ENCODE measurements at places on chromosomes 5 and 9.

GRCh38 chr5:142016556-142016955 lies 3.7 kb upstream of the GNPDA1 start:
- DNase-seq, result no peak

DNA sequence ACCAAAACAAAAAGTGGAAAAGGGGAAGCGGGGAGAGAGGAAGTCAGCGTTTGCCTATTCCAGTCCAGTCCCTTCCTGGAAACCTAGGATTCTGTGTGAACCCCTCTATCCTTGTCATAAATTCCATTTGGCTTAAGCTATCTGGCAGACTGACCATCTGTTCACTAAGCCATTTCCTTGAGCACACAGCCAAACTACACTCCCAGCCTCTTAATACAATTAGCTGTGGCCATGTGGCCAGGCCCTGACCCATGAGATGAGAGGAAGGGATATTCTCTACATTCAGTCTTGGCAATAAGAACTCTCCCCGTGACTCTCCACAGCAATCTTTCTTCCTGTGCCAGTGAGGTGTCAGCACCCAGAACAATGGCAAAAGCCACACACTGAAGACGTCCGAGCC lies 424.8 kb downstream of the TLE1 start:
- DNase-seq, result no peak

- DNase-seq, result no peak
Observed at GRCh38 chr5:119366540-119366881, 10.7 kb downstream of the TNFAIP8 start.

DNA sequence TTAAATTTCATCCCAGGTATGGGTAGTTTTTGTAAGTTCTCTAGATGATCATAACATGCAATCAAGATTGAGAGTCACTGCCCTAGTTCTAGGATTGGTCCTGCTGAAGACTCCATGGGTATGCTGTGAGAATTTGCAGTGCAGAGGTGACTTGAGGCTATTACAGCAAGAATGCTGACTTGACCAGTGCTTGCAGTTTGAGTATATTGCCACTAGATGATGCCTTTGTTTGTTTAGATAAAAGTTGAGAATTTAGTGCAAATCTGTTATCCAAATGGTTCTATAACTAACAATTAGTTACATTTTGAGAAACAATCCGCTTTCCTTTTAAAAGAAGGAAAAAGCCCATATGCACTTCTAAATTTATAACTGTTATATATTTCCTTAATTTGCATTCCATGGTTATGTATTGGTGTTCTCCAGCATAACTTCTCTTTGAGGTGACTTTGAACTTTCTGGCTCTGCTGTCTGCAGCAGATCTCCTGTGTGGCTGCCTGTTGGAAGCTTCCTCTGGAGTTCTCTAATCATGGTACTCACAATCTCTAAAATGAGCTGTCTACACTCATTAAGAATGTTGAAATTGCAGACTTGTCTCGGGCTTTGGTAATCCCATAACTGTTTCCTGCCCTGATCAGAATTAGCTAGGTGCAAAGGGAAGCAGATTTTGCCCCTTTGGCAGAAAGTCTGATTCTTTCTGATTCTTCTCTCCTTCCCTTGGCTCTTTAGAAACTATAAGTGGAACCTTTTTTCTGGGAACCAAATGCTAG lies 24.9 kb downstream of the MELK start:
- no peak for DNase-seq

DNA sequence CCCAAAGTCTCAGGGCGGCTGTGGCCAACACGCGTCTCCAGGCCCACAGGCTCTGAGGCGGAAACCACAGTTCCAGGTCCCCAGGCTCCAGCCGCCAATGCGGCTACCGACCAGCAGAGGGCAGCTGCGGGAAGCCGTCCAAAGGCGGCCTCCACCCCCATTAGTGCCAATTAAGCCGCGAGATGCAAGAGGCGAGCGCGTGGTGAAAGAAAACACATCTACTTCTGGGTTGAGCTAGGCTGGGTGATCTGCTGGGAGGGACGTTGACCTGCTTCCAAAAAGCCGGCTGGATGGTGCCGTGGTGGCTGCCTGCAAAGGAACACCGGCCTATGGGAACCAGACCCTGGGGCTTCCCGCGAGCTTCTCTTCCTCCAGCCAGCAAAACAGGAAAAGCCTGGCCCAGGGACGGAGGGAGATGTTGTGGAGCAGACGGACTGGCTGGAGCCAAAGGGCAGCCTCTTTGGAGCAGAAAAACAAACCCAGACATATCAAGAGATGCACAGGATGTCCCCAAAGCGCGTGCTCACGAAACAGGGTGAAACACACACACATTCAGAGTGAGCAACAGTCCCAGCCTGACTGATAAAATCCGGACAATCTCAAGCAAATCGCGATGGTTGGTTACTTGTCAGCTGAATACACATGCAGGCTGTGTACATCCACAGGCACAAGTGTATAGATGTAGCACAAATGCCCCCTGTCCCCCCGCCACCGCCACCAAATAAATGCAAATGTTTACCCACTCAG lies 187.1 kb upstream of the BRINP1 start:
- no peak for DNase-seq

DNA sequence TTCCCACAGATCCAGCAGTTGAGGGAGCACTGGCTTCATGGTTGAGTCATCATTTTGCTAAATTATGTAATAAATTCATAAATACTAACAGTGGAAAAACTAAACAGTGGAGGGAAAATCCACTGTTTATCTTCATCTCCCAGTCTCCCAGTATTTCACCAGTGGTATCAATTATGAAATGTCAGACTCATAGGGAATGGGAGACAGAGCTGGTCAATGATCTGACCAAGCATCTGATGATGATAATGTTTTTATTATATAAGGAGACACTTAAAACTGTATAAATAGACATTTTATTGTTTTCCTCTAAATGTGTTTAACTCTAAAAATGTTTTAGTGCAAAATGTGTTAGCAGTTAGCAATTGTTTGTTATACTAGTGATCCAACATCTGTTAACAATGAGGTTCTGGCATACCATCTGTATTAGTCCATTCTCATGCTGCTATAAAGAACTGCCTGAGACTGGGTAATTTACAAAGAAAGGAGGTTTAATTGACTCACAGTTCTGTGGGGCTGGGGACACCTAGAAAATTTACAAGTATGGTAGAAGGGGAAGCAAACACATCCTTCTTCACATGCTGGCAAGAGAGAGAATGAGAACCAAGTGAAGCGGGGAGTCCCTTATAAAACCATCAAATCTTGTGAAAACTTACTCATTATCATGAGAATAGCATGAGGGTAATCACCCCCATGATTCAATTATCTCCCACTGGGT lies 11.8 kb upstream of the REEP5 start:
- no peak for DNase-seq

GRCh38 chr9:136353088-136353487 lies 10.5 kb downstream of the DNLZ start:
- DNase-seq, result no peak

- DNase-seq, result no peak
Observed at GRCh38 chr9:2601785-2602378, 19.7 kb upstream of the VLDLR start.

DNA sequence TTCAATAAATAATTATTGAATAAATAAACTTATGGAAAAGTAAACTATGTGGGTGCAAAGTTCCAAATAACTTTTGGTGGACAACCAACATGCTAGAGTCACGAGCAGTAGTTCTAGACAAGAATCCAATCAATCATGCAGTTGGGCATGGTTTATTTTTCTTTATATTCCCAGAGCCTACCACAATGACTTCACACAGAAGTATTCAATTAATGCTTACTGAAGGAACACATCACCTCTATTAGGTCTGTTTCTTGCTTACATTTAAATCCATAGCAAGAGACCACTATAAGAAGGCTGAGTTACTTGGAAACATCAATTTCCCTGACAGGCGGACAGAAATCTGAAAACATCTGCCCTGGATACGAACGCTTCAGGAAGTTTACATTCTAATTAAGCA lies 214.2 kb downstream of the TMEM232 start:
- DNase-seq, result no peak

DNA sequence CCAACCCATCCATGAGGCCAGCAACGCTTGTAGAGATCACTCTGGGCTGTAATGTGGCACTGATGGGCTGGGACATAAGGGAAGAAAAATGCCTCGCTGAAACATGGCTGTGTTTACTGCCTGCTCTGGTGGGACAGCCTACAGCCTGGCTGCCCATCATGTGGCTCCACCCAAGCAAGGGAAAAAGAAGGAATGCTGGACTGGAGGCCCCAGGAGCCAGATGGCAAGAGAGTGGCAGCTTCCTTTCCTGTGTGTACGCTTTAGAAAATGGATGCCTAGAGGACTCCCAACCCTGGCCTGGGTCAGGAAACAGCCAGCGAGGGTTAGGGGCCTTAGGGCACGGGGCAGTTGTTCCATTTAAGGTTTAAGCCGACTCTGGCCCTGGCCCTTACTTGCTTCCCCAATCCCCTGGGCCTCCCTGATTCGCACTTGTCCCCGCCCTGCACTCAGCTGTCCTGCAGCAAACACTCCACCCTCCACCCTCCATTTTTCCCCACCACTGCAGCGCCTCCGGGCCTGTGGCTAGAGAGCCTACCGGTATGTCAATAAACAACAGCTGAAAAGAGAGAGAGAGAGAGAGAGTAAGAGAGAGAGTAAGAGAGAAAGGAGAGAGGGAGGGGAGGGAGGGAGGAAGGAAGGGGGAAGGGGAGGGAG lies 819.4 kb downstream of the SEMA5A start:
- no peak for DNase-seq

DNA sequence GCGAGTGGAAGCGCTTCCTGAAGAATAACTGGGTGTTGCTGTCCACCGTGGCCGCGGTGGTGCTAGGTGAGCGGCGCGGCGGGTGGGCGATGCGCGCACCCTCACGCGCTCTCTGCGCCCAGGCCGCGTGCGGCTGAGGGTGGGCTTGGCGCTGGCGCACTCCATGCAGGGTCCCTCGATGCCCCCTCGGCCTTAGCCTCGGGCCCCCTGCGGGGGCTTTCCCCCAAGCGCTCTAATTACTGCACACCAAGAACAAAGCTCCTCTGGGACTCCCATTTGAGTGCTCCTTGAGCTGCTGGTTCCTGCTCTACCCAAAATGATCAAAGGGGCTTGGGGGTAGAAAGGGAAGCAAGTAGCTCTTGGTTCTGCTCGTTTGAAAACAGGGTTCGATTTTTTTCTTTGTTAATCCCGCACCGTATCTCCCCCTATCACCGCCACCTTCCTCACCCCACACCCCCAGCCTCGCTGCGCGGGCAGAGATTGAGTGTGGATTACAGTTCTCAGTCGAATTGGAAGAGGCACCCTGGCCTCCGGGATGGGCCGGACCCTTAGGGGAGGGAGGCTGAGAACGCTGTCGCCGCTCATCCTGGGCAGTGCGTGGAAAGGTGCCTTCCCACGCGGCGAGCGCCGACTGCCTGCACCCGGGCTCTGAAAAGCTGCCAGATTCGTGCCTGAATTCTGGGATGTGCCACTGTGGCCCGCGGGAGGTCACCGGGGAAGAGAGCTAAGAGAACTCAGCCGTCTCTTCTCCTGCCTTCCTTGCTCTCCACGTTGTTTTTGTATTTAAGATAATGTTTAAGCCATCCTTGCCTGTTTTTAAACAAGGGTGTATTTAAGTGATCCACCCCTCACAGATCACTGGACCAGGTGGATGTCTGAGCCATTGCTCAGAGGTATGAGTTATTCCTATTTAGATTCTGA lies 697 bp downstream of the SLC1A1 start:
- no peak for DNase-seq

DNA sequence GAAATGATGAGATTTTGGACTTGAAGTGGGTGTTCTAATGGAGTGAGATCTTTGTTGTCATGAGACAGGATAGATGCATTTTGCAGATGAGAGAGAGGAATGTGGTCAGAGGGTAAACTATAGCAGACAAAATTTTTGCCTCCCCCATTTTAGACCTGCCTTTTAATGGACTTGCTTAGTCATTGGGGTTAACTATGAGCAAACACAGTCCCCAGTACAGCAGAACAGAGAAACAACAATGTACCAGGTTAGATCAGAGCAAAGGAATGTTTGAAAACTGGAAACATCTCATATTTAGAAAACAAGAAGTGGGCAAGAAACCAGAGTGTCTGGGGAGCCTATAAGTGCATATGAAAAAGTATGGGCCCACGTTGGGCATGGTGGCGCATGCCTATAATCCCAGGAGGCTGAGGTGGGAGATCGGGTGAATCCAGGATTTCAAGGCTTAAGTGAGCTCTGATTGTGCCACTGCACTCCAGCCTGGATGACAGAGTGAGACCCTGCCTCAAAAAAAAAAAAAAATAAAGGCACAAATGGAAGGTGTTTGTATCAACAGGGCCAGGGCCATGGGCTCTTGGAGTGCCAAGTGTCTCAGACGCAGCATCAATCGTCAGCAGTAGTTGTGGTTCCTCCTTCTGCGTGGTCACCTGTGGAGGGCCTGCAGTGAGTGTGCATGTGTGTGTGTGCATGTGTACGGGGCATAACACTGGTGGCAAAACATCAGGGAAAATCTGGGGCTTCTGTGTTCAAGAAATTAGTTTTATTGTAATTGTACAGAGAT lies 214.4 kb upstream of the S1PR3 start:
- no peak for DNase-seq

Data from NCI-H187 (cell line).